ENCODE measurements at places on chromosomes 3 and 15. TPM values are rescaled to one million over a fixed set of nuclear protein-coding genes. Genes with fewer than 3 reads are reported as not detected.

CD80 gene
- total RNA-seq: not detected

- no peak for DNase-seq
Observed at GRCh38 chr3:126129398-126129891, 45.5 kb upstream of the SLC41A3 start.

GRCh38 chr3:177563243-177563780 is 366.0 kb upstream of the TBL1XR1 start:
- DNase-seq: peak; percentile 12

GRCh38 chr15:70339571-70340493 is 242.1 kb upstream of the TLE3 start:
- no peak for DNase-seq

Data from fibroblast of the aortic adventitia (primary cell).